ENCODE measurements at places on chromosomes 7 and 10.

DNA sequence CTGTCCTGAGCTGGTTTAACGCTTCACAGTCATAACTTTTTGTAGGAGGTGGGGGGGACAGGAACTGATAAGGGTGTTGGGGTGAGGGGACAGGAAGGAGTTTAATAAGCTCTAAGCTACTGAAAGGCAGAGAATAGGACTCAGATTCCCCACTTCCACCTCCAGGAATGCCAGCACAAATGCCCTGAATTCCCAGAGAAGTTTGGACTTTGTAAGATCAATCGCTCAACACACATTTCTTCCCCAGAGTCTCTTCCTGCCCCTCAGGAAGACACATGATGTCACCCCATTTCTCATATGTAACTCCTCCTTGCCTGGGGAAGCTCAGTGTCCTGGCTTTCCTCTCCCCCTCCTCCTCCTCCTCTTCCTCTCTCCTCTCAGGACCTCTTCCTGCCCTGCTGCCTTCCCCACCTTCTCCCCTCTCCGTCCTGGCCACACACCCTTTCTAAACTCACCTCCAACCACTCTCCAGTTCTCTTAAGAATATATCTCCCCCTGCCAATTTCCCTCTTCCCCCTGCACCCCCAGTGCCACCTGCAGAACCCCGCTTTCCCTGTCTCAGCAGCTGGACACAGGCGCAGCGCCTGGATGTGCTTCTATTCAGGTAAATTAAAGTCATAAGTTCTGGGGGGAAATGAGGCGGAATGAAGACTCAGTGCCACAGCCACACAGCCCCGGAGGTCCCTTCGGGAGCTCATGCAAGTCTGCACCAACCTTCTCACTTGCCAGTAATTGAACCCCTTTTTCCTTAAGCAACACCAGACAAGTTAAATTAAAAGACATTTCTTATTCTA is 5.3 kb upstream of the LOXL4 start:
- DNase-seq = no peak

DNA sequence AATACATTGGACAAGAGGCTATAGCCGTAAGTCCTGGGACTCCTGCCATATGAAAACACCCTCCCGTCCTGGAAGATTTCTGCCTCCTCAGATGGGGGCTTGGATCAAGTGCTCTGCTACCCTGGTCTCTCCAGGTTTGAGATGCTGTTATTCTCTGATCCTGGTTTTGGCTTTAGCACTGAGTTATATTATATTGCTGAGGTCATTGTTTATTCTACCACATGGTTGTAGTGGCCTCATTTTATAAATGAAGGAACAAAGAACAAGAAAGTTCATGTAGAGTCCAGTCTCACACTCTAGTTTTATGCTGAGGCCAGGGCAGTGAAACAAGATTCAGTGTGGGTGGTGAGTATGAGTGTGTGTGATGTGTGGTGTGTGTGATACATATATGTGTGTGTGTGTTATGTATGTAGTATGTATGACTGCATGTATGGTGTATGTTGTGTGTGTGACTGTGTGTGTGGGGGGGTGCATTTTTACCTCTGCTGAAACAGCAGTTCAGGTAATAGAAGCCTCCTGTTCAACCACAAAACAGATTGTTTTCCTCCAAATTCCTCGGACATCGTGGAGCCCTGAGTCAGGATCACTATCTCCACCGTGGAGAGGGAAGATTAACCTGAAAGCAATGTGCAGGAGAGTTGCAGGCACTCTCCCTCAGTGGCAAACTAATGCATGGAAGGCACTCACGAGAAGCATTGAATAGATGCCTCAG is 80.7 kb downstream of the C7orf25 start:
- no peak for DNase-seq

DNA sequence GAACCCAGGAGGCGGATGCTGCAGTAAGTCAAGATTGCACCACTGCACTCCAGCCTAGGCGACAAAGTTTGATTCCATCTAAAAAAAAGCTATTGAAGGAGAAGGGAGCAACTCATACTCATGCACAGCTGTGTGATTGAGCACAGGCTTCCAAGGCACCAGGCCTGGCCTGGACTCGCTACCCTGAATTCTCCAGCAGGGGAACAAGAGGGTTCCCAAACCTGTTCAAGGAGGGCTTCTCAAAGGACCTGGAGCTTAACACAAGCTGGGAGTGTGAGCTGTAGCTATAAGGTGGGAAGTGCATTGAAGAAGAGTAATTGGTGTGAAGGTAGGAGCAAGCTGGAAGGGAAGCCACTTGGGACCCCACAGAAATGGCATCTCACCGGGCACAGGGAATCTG is 15.1 kb upstream of the DDIT4 start:
- DNase-seq = no peak

DNA sequence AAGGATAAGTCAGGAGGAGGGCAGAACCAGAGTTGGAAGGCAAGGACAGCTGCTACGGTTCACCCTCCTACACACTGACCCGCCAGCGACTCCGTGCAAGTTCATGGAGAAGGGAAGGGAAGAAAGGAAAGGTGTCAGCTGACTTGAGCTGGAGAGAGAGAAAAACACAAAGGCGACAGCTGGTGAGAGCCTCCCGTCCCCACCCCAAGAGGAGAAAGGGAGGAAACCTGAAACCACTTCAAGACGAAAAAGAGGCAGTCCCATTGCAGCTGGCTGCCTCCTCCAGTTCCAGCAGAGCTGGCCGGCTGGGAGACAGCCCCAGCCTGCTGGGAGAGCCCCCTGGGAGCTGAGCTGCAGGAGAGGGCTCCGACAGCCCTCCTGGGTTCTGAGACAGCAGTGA is 75.2 kb downstream of the PARD3 start:
- no peak for DNase-seq

DNA sequence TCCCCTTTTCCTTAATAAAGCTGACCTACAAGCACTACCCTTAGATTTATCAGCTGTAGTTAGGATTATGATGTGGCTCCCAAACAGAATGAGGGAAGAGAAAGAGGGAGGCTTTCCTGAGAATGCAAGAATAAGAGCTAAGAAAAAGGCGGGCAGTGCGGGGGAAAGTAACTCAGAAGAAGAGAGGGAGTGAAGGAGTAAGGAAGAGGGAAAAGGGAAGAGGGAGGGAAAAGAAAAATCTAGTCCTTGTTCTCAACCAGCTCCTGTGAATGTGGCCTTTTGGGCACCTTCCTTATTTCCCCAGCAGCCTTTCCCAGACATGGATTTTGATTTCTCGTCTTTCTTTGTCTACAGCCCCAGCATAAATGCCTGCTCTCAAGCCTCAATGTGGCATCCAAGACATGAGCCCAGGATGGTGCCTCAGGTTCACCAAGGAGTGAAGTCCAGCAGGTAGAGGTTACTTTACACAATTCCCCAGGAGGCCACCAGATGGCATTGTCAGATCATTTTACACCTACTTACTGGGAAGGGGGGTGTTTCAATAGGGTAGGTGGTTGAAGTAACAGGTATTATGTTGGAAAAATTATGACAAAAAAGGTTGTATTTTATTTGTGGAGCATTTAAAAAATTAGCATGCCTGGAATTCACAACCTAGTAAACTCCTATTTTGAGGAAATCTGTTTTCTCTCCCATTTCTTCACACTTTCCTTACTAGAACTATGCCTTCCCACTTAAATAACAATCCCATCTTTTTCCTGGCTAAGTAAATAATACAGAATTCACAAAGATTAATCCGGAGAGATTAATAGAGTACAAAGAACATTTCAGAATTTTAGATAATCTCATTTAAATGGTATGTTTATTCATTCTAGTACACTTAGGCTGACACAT is 106.5 kb downstream of the HTR7 start:
- peak; percentile 10 for DNase-seq

GRCh38 chr10:67924136-67924535 is 39.7 kb downstream of the SIRT1 start:
- no peak for DNase-seq

DNA sequence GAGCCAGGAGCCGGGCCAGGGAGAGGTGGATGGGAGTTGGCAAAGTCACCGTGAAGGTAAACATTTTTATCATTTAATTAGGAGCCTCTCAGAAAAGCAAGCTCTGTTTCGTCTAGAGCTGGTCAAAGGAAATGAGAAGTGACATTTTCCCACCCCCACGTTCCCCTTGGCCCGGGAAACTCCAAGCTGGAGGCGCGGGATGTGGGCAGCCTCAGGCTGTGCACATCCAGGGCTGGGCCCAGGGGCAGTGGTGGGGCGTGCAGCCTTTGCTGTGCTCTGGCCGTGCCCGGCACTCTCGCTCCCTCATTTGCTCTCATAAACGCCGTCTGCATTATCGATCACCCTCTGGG is 135.6 kb upstream of the RET start:
- no peak for DNase-seq

DNA sequence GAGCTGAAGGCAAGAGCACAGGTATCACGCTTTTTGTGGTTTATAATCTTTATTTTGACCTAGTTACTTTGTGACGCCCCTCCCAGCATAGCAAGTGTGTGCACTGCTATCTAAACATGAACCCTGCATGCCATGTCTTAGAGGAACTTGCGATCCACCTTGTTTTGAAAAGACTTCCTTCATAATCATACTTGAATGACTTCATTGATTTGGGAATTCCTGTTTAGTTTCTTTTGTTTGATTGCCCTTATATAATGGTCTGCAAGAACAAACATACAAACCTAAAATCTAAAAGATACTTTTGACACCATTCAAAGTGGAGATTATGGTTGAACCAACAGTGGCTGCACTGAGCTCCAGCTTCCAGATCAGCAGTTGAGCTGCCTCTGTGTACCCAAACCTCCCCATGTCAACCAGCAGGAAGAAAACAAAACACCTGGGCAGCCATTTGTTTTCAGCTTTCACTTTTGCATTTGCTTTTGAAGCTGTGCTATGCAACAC is 132.6 kb downstream of the CELF2 start:
- DNase-seq = no peak
